ENCODE measurements at places on chromosomes 16 and 17.

GRCh38 chr16:53646506-53646905 lies 57.2 kb downstream of the RPGRIP1L start:
- H3K27ac ChIP-seq, result no peak overlapping the region
- no peak overlapping the region for H3K4me3 ChIP-seq
- DNase-seq, result no peak
- H3K4me1 ChIP-seq, result peaks cover 6% of the 10 kb centered on the region
- H3K27me3 ChIP-seq, result no peaks in the 10 kb centered on the region

DNA sequence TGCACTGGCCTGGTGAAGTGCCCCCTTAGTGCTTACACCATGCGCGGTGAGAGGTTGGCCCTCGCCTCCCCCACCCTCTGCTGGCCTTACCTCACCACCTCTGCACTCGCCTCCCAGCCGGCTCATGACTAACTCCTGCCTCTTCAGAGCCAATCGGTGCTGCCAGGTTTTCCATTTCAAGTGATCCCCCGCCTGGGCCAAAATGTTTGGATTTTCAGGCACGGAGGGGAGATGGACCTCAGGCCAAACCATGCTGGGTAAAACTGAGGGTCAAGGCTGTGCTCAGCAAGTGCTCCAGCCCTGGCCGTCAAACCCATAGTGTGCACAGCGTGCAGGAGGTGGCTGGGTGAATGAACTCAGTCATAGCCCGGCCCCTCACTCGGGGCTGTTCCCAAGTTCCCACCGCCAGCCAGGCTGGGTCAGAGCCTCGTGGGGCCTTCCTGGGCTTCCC lies 175.4 kb downstream of the SEC14L1 start:
- no peak for DNase-seq
- H3K27ac ChIP-seq, result no peak overlapping the region
- no peak overlapping the region for H3K4me3 ChIP-seq
- peaks cover 50% of the 10 kb centered on the region for H3K4me1 ChIP-seq
- H3K36me3 ChIP-seq, result no peaks in the 10 kb centered on the region

DNA sequence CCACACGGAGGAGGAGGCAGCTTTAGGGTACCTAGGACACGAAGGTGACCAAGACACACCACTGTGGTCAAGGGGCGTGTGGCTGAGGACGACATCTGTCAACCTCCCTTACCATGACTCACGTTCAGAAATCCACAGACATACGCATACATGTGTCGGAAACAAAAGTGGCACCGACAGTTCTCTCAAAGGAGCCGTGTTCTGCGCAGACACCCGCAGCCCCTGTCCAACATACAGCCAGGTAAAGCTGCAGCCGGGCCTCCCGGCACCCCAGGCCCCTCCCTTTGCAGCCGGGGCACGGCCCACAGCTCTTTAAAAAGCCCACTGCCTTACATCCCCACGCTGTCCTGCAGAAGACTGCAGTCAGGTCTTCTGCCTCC lies 40.5 kb upstream of the KLHDC4 start:
- no peak for DNase-seq
- peaks cover 11% of the 10 kb centered on the region for H3K4me1 ChIP-seq
- H3K4me3 ChIP-seq, result peak overlapping the region; percentile 83
- no peaks in the 10 kb centered on the region for H3K36me3 ChIP-seq

GRCh38 chr16:22300427-22301071 lies 3.3 kb downstream of the POLR3E start:
- peaks cover 12% of the 10 kb centered on the region for H3K27me3 ChIP-seq
- peaks cover 18% of the 10 kb centered on the region for H3K36me3 ChIP-seq
- no peak for DNase-seq

GRCh38 chr17:8255499-8255898 lies 6.4 kb downstream of the PFAS start:
- H3K27me3 ChIP-seq, result no peaks in the 10 kb centered on the region
- no peak overlapping the region for H3K4me3 ChIP-seq
- H3K27ac ChIP-seq, result no peak overlapping the region

GRCh38 chr16:3144321-3144983 lies 9.6 kb downstream of the ZNF213 start:
- H3K4me1 ChIP-seq, result no peaks in the 10 kb centered on the region
- H3K27me3 ChIP-seq, result no peaks in the 10 kb centered on the region
- H3K36me3 ChIP-seq, result peaks cover 6% of the 10 kb centered on the region
- no peak overlapping the region for H3K27ac ChIP-seq
- no peak overlapping the region for H3K4me3 ChIP-seq
